Camera-type eye (tissue), 1 donor: ENCODE measurements at places on chromosomes 1 and 21. TPM values are rescaled to one million over a fixed set of nuclear protein-coding genes. Genes with fewer than 3 reads are reported as not detected.

The VAMP4 gene
- 26.2 TPM for total RNA-seq

The ZNF593OS gene
- total RNA-seq, result 41.3 TPM

The GRIK1 gene
- total RNA-seq, result 33.3 TPM

The MYOG gene
- 19.8 TPM for total RNA-seq

The PTPN22 gene
- 3.0 TPM for total RNA-seq

The GJA8 gene
- 40.3 TPM for total RNA-seq

The DNAJC8 gene
- 47.7 TPM for total RNA-seq

The TPTE gene
- not detected for total RNA-seq

The ARHGEF2 gene
- 97.5 TPM for total RNA-seq

The FCRL4 gene
- total RNA-seq, result not detected

The GCLM gene
- total RNA-seq, result 12.5 TPM

The RAB7B gene
- total RNA-seq, result 5.3 TPM

The PTPRU gene
- 77.4 TPM for total RNA-seq

The CCDC27 gene
- not detected for total RNA-seq

The DOCK7 gene
- total RNA-seq, result 183 TPM

The LPAR3 gene
- 5.1 TPM for total RNA-seq

The OR2L8 gene
- not detected for total RNA-seq

The GNAT2 gene
- 21.8 TPM for total RNA-seq

The A3GALT2 gene
- 0.66 TPM for total RNA-seq
